ENCODE measurements at places on chromosomes 3 and 15.

DNA sequence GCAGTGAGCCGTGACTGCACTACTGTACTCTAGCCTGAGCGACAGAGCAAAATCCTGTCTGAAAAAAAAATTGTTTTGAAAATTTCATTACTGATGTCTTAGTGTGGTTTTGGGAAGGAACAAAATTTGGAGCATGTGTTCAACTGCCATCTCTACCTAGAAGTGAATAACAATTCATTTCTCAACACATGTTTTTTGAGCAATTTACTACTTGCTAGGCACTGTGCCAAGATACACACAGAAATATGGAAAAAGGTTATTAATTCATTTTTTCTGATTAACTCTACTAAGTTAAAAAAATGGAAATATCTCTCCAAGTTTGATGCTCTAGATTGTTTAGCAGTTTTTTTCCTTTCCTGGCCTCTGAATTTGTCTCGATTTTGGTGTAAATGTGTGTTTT, 5.2 kb upstream of the TCF12 start:
- no peak for DNase-seq

DNA sequence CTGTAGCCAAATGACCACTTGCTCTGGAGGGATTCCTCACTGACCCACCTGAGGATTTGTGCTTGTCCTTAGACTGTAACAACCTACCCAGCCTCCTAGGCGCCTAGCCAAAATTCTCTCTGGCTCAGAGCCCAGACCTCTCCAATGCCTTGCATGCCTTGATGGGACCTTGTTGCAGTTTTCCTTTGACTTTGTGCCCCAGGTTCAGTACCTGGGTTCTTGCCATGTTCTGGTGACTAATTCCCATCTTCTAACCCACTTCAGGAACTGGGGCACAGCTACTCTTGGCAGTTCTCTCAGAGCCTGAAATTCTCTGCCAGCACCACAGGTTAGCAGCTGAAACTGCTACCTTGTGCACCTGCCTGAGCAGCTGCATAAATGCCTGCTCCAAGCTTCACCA, 27.0 kb upstream of the UBE3A start:
- no peak for DNase-seq

- no peak for DNase-seq
Observed at GRCh38 chr15:70753101-70753829, 10.1 kb downstream of the UACA start.

DNA sequence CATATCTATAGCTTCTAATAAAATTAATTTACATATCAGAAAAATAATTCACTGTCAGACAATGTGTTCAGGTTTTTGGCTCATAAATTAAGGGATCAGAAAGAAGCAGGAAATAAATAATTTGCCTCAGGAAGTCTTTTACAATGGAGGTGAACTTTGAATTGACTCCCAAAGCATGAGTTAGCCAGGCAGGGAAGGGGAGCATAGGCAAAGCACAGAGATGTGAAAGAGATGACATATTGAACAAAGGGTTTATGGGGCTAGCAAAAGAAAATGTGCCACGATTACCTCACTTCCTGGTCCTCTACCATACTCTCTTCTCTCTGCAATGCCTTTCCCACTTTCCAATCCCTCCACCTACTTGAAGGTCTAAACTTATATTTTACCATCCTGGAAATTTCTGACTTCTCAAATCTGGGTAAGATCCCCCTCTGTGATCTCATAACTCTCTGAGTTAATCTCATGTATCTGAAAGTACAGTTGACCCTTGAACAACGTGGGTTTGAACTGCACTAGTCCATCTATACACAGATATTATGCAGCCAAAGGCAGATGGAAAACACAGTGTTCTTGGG, 4.1 kb upstream of the HEXA start:
- DNase-seq: no peak

DNA sequence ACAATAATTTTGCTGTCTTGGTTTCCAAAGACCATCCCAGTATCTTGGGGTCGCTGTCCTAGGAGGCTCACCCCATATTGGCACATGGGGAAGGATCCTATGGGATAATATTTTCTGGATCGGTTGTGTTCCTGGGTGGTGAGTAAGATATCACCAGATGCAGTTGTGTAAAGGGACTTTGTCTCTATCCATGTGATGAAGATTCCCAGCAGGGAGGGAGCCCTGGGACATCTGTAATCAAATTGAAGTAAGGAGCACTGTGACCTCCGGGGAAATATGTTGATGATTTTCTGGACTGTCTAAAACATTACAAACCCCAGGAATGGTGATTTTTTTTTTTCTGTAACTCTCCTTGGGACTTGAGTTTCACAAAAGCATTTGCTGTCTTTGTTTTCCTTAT, 36.2 kb upstream of the LRTM1 start:
- DNase-seq: no peak

GRCh38 chr3:44729384-44729910, at the start of gene ZNF501:
Gene ZNF501, plus strand, starts transcription at chr3:44729635. Its CDS starts 4,787 bp downstream, at chr3:44734422.
- peak; percentile 1 for DNase-seq

DNA sequence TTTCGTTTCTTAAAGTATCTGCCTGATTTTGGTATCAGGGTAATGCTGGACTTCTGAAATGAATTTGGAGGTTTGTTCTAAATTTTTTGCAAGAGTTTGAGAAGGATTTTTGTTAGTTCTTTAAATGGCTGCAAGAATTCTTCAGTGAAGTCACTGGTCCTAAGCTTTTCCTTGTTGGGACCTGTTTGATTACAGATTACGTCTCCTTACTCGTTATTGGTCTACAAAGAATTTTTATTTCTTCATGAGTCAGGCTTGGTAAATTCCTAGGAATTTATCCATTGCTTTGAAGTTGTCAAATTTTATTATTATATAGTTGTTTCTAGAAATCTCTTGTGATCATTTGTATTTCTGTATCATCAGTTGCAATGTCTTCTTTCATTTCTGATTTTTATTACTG, 196.0 kb downstream of the DPH6 start:
- DNase-seq: no peak

- no peak for DNase-seq
Observed at GRCh38 chr3:120428924-120429323, 21.9 kb downstream of the FSTL1 start.

Measured in NCI-H1436 treated with DMSO at 0.1 percent for 48 hours (cell line).